ENCODE measurements at places on chromosomes 5 and 9. TPM values are rescaled to one million over a fixed set of nuclear protein-coding genes. Genes with fewer than 3 reads are reported as not detected.

DNA sequence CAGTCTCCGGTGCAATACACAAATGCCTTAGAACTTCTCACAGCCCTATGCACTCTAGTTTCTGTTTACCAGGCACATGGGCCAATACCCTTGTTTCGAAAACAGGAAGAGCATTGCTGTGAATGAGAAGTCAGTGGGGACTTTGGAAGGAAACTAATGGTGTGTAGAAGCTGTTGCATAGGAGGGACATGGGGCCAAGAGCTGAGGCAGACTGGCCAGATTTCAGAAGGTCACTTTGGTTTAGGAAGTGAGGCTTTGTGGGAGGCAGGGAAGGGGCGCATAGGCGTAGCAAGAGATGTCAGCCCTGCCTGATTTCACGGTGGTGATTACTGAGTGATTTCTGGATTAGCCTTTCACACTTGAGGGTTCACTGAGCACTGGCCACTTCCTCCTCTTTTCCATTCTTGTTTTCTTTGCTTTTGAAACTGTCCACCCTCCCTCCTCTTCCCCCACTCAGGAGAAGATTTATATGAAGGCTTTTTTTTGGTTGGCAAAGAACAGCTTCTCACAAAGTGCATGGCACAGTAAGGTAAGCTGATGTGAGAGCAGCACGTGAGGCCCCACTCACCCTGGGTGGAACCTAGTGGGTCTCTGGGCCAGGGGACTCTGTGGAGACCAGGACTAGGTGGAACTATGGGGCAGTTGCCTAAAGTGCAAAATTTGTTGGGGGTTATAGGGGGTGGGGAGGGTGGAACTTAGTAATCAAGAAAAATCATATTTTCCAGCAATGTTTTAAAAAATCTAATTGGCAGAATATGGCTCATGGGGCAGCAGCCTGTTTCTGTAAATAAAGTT is 6.1 kb upstream of the TMEM252 start:
- DNase-seq = no peak

DNA sequence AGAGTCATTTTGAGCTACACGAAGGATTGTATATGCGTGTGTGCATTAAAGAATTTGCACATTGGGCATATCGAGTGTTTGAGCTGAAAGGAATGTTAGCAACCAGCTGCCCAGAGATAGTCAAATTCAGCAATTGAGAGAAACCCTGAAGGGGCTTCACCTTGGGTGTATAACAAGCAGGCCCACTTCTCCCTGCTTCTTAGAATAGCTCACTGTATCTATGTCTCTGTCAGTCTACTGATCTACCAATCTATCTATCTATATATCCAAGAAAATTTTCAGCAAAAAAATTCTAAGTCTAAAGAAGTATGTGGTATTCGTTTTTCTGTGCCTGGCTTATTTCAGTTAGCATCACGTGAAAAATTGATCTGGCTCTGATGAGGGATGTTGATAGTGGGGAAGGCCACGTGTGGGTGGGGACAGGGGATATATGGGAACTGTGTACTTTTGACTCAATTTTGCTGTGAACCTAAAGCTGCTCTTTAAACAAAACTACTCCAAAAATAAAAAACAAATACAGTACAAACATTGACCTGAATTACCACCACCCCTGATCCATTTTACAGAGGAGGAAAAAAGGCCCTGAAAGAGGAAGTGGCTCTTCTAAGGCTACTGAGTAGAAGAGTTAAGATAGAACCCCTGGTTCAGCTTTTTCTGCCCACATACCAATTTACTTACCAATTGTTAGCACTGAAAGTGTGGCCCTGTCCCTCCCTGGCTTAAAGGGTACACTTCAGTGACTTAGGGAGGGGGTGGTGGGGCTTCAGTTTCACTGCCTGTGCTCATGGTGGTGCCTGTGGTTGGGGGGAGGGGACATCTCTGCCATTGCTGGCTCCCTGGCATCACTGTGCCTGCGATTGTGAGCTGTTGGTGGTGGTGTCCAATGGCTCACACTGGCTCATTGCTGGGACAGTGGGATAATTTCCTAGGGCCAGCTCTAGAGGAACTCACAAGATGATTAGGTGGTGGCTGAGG is 141.8 kb downstream of the DOCK2 start:
- DNase-seq = no peak

DNA sequence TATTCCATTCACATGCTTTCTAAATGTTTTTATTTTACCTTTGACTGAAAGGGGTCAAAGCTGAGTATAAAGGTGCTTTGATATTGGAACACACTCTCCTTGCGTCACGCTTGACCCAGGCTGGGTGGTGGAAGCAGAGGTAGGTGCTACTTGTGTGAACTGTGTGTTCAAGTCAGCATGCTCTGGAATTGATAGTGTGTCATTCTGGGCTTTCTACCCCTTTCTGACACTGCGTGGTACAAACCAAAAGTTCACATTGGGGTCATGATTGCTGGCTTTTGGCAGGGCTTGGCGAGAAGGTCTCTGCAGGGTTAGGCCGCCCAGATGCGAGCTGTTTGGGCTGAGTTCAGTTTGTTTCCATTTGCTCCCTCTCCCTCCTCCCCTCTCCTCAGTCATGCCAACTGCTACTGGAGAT is 131.8 kb downstream of the ADAMTSL1 start:
- DNase-seq = no peak

DNA sequence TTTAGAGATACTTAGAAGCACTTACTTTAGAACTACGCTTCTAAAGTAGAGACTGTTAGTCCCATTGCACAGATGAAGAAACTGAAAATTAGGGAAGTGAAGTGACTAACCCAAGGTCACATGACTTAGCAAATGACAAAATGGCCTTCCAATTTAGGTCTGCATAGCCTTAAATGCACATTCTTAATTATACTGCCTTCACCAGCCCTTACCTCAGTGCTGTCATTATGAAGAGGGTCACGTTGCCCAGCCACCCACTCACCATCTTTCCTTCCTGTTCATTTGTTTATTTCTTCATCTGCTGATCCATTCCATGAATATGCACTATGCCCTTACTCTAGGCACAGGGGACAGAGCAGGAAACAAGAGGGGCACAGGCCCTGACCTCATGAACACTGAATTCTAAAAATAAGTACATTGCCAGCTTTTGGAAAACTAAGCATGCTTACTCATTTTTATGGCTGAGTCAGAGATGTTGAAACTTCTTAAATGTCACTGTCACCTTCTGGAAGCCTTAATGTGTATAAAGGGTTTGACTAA is 8.6 kb downstream of the HAVCR2 start:
- no peak for DNase-seq

GRCh38 chr9:112104901-112105300 is 70.2 kb downstream of the SUSD1 start:
- no peak for DNase-seq

DNA sequence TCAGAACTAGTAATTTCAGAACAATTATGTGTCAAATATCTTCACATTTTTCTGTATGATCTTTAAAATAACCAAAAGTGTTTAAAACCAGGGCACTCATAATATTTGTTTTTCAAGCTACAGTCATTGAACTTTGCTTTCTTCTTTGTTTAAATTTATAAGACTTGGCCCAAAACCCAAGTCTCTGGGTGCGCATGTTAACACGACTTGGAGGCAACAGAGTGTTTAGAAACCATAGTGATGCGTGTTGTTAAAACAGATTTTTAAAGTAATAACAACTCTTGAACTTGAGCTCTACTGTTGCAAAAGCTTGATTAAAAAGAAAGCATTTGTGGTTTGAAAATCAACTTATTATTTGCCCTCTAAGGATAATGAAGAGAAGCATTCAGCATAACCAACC is 26.0 kb upstream of the GRIN3A start:
- no peak for DNase-seq

DNA sequence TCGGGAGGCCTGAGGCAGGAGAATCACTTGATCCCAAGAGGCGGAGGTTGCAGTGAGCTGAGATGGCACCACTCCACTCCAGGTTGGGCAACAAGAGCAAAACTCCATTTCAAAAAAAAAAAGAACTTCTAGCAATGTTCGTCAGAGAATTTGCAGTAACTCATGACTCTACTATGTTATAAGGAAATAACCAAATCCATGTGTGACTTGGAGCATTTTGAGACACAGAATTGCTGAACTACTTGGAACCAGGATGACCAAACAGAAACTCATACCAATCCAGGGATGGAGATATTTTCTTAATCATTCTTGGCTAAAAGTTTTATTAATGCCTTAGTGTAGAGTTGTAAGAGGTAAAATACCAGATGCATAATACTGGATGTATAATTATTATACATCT is 99.9 kb upstream of the BNC2 start:
- no peak for DNase-seq

DNA sequence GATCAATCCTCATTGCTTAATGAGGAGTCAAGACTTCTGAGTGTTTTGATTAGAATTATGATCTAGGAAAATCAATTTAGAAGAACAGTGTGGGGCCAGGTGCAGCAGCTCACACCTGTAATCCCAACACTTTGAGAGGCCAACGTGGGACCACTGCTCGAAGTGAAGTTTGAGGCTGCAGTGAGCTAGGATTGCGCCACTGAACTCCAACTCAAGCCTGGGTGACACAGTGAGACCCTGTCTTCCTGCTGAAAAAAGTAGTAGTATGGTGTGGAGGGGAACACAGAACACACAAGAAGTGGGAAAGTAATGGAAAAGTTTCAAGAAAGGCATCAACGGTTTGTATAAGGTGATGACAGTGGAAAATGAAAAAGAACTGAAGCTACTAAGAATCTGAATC is 9.1 kb downstream of the FNIP1 start:
- no peak for DNase-seq

GRCh38 chr5:142007237-142007544 is 5.6 kb downstream of the GNPDA1 start:
- DNase-seq = no peak

DNA sequence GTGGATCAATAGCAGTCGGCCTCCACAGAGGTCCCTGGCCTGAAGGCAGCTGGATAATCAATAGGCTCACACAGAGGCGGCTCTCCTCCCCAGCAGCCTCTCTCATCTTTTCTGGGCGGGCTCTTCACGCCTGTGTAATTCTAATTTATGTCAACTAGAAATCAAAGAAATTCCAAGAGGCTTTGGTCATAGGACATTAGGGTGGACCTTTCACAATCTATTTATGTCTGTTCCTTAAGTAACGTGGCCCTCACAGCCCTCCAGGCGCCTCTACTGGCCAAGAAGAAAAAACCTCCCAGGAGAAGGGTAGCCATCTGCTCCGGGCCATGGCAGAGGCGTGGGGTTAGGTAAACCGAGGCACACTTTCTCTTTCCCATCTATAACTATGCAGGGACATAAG is 205.1 kb upstream of the EFNA5 start:
- no peak for DNase-seq

GRCh38 chr9:135772056-135772646 is 70.2 kb downstream of the KCNT1 start:
- DNase-seq = no peak

- peak; percentile 36 for DNase-seq
Observed at GRCh38 chr9:35616681-35617459, 1.3 kb downstream of the CD72 start.

DNA sequence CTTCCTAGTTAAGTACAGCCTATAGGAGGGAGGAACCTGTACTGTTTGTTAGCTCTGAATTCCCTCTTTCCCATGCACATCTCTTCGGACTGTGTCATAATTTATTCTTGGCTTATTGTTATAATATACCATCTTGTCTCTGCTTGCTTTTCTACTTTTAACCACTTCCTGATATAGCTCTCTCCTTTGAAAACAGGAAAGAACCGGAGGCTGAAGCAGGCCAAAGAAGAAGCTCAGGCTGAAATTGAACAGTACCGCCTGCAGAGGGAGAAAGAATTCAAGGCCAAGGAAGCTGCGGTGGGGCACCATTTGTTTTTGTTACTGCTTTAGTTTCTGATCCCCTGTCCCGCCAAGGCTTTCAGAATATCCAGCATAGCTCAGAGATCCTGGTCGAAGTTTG is 4.8 kb downstream of the ATP6V1G1 start:
- peak; percentile 91 for DNase-seq

GRCh38 chr9:107827304-107827703 is 337.7 kb upstream of the KLF4 start:
- DNase-seq = no peak

DNA sequence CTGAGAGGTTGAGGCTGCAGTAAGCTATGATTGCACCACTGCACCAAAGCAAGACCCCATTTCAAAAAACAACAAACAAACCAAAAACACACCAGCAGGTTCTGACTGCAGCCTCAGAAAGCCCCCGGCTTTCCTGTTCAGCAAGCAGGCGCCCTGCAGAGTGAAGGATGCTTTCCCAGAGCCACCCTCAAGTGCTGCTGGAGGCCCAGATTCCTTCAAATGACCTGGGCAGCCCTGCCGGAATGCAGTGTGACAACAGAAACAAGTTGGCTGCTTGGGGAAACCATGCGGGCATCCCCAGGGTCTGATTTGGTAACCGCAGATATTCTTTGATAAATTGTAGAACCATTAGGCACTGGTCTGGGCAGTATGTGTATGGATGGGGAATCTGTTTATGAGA is 35.7 kb upstream of the GNE start:
- DNase-seq = no peak

DNA sequence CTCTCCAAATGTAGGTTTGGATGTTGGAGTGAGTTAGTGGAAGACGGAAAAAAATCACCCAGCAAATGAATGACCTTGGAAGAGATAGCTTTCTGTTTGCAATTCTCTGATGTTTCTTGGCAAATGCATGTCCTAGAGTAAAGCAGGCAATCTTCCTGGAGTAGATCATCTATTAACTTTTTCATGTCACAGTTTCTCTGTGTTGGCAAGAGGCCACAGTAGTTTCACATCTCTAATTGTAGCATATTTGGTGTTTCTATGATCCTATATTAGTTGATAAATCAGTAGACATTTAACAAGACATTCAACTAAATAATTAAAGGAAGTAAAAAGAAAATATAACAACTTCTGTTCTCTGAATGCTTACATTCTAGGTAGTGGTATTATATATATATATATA is 138.2 kb upstream of the MINAR2 start:
- DNase-seq = no peak

DNA sequence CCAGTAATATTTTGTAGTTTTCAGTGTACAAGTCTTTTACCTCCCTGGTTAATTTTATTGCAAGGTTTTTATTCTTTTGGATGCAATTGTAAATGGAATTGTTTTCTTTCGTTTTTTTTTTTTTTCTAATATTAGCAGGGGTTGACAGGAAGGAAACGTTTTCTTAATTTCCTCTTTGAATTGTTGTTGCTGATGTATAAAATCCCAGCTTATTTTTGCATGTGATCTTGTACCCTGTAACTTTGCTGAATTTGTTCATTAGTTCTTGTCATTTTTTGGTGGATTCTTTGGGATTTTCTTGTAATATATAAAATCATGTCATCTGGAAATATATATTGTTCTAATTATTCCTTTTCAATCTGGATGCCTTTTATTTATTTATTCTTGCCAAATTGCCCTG is 65.0 kb upstream of the ANKH start:
- no peak for DNase-seq

GRCh38 chr5:119276978-119277377 is 78.8 kb upstream of the TNFAIP8 start:
- DNase-seq = no peak

Gene MPDZ
- 14.0 TPM for total RNA-seq

Gene IFNA8
- total RNA-seq = not detected

Gene FUBP3
- total RNA-seq = 51.5 TPM

Gene SPATA31C1
- total RNA-seq = not detected

Gene CCDC192
- not detected for total RNA-seq

Gene TMEM167A
- total RNA-seq = 51.1 TPM

Gene IL5
- total RNA-seq = not detected

Gene WDR55
- 40.8 TPM for total RNA-seq

Gene MZB1
- 0.13 TPM for total RNA-seq
